ENCODE measurements at places on chromosomes 2 and 18. TPM values are rescaled to one million over a fixed set of nuclear protein-coding genes. Genes with fewer than 3 reads are reported as not detected.

UCN gene
- total RNA-seq: 0.22 TPM

GAD1 gene
- total RNA-seq: not detected

DSG2 gene
- total RNA-seq: 22.2 TPM

VPS54 gene
- total RNA-seq: 33.4 TPM

RPRM gene
- total RNA-seq: under 0.01 TPM

DSC3 gene
- total RNA-seq: 0.12 TPM

LYPD6B gene
- total RNA-seq: not detected

G6PC2 gene
- total RNA-seq: not detected

KHK gene
- 1.2 TPM for total RNA-seq

SFT2D3 gene
- total RNA-seq: 5.5 TPM

GAL3ST2 gene
- total RNA-seq: 0.44 TPM

UGT1A10 gene
- total RNA-seq: not detected

SERPINB7 gene
- 136 TPM for total RNA-seq

RAB6C gene
- total RNA-seq: under 0.01 TPM

SEMA4C gene
- total RNA-seq: 27.5 TPM

FAM228B gene
- total RNA-seq: 6.6 TPM

PROKR1 gene
- total RNA-seq: not detected

FKBP1B gene
- total RNA-seq: 10.9 TPM

ALLC gene
- not detected for total RNA-seq

NAT8 gene
- total RNA-seq: not detected

SMYD1 gene
- not detected for total RNA-seq

CD8A gene
- total RNA-seq: not detected

GPBAR1 gene
- 0.12 TPM for total RNA-seq

SCN3A gene
- 0.12 TPM for total RNA-seq

KCNF1 gene
- not detected for total RNA-seq

DTNA gene
- 17.2 TPM for total RNA-seq

GALR1 gene
- under 0.01 TPM for total RNA-seq

GRP gene
- total RNA-seq: not detected

FEV gene
- total RNA-seq: not detected

SP110 gene
- 4.2 TPM for total RNA-seq

SLC5A7 gene
- not detected for total RNA-seq

TMEM247 gene
- not detected for total RNA-seq

IL36G gene
- not detected for total RNA-seq

SKA1 gene
- total RNA-seq: 9.9 TPM

ATP5MC3 gene
- 92.7 TPM for total RNA-seq

TMEM17 gene
- 2.0 TPM for total RNA-seq

STON1 gene
- total RNA-seq: 8.2 TPM

TOGARAM2 gene
- total RNA-seq: 0.11 TPM

PDE11A gene
- total RNA-seq: 0.33 TPM

CD28 gene
- total RNA-seq: not detected

SLC9A4 gene
- not detected for total RNA-seq

CDH20 gene
- under 0.01 TPM for total RNA-seq

CIB4 gene
- not detected for total RNA-seq

NEU4 gene
- not detected for total RNA-seq

CDK15 gene
- total RNA-seq: 3.1 TPM

RESP18 gene
- total RNA-seq: not detected

GREB1L gene
- 5.0 TPM for total RNA-seq

RIT2 gene
- total RNA-seq: not detected

AKAIN1 gene
- not detected for total RNA-seq
